ENCODE measurements at places on chromosomes 4 and X. TPM values are rescaled to one million over a fixed set of nuclear protein-coding genes. Genes with fewer than 3 reads are reported as not detected.

- DNase-seq = no peak
Measured at GRCh38 chr4:14865031-14865366, 137.3 kb upstream of the CPEB2 start.

- DNase-seq = no peak
Measured at GRCh38 chrX:31355206-31355955, 283.5 kb upstream of the FTHL17 start.

GRCh38 chr4:858831-859451 lies 33.0 kb upstream of the CPLX1 start:
- DNase-seq = no peak

GRCh38 chrX:139203651-139204570 lies 326.6 kb upstream of the F9 start:
- DNase-seq = no peak

SFRP2 gene
- 64.4 TPM for total RNA-seq

- no peak for DNase-seq
Measured at GRCh38 chr4:128707864-128708263, 101.6 kb upstream of the JADE1 start.

- DNase-seq = no peak
Measured at GRCh38 chr4:78292341-78292740, 235.2 kb downstream of the FRAS1 start.

DNA sequence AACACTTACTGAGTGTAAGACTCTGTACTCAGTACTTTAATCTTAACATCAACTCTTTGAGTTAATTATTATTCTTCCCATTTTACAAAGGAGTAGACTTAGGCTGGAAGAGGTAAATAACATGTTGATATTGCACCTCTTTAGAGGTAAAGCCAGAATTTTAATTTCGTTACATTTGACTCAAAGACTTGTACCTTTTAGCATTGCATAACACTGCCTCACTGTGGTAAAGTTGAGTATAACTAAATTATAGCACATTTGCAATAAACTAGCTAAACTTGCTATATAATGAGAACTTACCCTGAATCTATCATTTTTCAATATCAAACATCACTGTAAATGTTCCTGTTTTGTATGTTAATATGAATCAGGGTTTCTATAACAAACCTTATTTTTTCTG lies 218.5 kb downstream of the PRR32 start:
- DNase-seq = no peak

DNA sequence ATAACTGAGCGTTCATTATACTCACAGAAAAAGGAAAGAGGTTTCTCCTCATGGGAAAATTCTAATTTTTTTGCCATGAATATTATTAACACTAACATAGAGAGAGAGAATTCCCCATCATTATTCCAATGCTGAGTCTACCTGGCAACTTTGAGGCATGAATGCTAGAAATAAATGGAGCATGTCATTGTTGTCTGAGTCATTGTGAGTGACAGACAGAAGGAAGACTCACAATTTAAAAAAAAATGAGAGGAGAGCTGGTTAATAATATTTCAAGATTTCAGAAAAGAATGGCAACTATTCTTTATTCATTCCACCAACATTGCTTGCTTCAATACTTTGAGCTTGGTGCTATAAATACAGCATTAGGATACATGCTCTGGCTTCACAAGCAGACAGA lies 170.4 kb upstream of the HS3ST1 start:
- no peak for DNase-seq

DNA sequence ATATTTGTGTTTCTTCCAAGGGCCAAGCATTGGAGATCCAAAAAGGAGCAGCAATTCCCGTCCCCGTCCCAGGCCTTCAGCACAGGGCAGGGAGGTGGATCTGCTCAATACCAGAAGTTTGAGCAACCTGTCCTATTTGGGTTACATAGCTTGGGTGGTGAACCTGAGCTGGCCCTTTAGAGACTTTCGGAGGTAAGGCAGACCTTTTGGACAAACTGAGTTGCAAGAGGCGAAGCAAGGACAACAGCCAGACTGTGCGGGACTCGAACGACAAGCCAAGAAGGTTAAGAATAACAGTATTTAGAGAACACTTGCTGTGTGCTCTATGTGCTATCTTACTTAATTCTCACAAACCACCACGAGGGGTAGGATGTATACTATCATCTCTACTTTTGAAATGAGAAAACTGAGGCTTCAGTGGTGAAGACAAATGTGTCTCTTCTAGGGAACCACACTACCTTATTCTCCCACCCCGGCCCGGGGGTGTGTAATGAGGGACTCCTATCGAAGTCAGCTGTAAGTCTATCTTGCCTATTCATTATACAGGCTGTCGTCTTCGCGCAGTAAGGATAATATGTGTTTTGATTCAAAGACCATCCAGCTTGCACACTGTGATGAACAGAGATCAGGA lies 1.3 kb downstream of the NOP14 start:
- no peak for DNase-seq

Data from left lung (tissue), 14 donors.